Stimulated activated CD4-positive, alpha-beta T cell treated with anti-CD3 and anti-CD28 coated beads, Interleukin-15, amount 100 ng/mL, for 1 hour (primary cell): ENCODE measurements at places on chromosomes 4 and X.
A peak's percentile ranks its signal among the peaks of the same experiment; 100 is the strongest.

DNA sequence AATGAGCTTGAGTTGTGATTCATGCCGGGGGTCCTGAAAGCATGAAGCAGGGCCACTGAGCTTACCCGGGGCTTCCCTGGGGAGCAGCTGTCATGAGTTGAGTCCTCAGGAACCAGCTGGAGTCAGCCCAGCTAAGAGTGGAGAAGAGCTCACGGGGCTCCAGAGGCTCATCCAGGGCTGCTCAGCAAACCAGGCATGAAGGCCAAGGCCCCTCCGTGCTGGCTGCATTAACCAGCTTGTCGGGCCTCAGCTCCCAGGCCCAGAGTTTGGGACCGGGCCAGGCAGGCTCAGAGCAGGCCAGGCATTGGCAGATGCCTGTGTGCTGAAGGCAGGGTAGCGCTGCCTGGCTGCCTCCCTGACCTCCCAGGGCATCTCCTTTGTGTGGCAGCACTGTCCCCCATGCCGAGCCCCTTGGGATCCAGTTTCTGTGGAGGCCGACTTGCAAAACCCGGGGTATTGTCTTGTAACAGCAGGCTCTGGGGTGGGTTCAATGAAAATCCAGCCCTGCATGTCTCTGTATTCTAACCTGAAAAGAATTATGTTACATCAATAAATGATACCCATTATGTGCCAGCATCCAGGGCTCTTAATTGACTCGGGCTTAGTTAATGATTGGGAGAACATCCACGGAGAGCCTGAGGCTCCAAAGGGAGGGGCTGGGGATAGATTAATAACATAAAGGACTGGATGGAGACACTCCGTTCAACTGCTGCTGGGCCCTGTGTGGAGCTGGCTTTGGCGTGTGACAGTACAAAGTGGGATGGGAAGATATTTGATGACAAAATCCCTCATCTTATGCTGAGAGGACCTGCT is 68.0 kb upstream of the MSX1 start:
- DNase-seq: no peak

DNA sequence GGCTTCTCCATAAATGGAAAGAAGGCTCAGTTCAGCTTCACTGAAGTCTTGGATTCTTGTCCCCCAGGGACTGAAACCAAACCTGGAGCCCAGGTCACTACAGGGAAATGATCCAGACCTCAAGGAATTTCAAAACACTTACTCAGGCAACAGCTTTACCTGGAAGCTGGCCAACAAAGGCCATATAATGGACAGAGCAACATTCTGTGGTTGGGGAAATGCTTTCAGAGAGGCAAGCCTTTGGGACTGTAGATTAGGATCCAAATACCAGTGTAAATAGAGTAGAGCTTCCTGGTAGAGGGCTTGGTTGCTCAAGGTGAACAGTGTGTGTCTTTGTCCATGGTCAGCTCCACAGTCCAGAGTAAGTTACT is 57.0 kb upstream of the PROM1 start:
- no peak for DNase-seq

DNA sequence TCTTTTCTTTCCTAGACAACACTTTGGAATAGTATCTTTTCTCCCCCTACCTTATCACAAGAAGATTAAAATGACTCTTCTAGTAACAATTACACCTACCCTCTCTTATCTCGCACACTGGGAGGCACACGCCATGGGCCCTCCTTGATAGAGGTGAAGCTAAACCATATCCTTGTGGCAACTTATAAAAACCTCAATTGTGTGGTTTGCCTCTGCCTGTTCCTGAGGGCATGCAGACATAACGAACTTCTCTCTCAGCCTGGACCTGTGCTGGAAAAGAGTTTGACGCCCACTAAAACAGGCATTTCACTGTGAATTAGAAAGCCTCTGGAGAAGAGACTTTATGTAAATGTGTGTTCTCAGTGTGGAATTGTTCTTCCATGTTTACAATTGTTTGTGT is 141.2 kb downstream of the NDST3 start:
- no peak for DNase-seq

- no peak for DNase-seq
These were observed 112.5 kb downstream of the MAB21L2 start for GRCh38 chr4:150694438-150694837.

DNA sequence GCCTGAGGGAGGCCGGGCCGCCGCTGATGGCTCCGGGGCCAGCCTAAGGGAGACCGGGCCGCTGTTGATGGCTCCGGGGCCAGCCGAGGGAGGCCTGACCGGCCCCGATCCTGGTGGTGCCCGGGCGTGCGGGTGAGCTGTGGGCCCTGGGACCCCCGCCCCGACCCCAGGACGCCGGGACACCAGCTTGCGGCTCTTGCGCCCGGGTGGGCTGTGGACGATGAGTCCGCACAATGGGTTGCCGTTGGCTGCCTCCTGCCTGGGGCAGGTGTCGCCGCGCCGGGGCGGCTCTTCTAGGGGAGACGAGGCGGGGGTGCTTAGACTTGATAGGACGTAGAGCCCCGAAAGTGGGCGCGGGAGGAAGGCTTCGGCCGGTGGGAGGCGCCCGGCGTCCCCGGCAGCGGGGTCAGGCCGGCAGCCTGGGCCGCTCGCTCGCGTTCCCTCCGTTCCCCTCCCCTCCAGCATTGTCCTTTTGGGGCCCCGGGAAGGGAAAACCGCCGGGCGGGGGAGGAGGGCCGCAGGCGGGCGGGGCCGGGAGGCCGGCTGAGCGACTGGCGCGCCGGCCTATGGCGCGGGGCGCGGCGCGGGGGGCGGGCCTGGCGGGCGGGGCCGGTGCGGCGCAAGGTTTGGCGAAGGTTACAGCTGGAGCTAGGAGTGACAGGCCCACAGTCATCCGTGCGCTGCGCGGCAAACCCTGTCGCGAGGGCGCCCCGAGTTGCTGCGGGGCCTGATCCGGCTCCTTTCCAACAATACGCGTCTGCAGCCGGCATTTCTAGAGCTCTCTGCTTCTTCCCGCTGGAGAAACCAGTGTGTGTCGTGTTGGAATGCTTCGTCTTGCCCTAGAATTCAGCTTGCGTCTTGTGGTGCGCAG is 819 bp downstream of the KIAA0232 start:
- peak; percentile 81 for DNase-seq

GRCh38 chrX:24550166-24550565 is 85.1 kb downstream of the PDK3 start:
- DNase-seq: no peak

DNA sequence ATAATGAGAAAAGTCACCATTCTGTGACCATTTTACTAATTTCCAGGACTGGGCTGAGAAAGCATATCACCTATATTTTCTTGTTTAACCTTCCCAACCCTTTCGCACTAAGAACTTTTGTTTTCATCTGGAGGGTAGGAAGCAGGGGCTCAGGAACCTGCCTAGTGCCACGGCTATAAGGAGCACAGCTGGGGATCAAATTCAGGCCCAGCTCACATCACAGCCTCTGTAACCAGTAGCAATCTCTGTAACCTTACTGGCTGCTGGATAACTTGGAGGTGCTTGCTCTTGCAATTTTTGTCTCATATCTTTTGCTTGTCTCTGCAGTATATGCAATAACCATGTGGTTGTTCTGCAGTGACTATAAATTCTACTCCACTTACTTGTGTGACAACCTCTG is 76.7 kb upstream of the PLAC1 start:
- DNase-seq: no peak

DNA sequence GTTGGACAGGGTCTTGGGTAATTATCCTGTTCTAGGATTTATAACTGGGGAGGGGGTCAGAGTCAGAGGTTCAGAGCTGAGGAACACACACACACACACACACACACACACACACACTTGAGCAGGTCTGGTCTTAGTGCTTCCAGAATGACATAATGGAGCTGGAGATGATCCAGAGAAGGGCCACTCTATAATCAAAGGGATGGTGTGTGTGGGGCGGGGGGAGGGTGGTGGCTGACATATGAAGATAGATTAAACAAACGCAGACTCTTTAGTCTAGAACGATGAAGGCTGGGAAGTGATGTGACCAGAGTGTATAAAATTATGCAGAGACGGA is 434 bp upstream of the TMEM255A start:
- no peak for DNase-seq

DNA sequence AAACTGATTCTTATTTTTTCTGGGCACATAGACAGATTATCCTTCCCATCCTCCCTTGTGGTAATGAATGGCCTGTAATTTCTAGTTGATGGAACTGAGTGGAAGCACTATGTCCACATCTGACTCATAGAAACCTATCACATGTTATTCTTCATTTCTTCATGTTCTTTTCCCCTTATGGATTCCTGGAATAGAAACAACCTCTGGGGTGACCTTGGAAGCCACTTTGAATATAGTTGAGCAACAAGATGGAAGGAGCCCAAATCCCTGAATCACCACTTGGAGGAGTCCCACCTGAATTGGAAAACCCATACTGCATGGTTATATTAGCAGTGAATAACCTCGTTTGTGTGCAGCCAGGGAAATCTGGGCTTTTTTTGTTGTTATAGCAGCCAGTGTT is 137.8 kb downstream of the MID1IP1 start:
- DNase-seq: no peak

GRCh38 chr4:143728166-143728565 is 27.7 kb upstream of the FREM3 start:
- DNase-seq: no peak

GRCh38 chr4:55321707-55322264 is 24.3 kb upstream of the SRD5A3 start:
- no peak for DNase-seq

GRCh38 chr4:158020734-158021346 is 152.0 kb downstream of the GASK1B start:
- no peak for DNase-seq

- no peak for DNase-seq
These were observed 113.8 kb upstream of the NKX1-1 start for GRCh38 chr4:1519787-1520661.

- DNase-seq: no peak
These were observed 188.1 kb upstream of the BCOR start for GRCh38 chrX:40285876-40286275.

GRCh38 chrX:45824471-45824870 is 623.8 kb upstream of the DIPK2B start:
- no peak for DNase-seq

DNA sequence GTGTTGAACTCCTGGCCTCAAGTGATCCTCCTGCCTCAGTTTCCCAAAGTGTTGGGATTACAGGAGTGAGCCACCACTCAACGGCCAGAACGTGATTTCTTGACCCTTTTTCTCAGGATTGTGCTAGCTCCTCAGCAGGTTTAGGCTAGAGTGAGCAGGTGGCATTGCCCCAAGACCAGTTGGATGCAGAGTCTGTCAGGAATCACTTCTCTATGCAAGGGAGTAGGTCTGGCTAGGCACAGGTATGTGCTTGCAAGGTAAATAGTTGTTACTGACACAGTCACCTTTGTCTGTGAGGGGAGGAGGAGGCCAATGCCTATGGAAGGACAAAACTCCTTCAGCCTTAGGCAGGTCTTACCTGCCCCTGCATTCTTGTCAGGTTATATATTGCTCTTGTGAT is 24.2 kb downstream of the SLC25A5 start:
- DNase-seq: no peak

GRCh38 chr4:5066101-5066500 is 14.8 kb downstream of the STK32B start:
- no peak for DNase-seq
